Activated CD4-positive, CD25-positive, alpha-beta regulatory T cell treated with anti-CD3 and anti-CD28 coated beads, Interleukin-2, amount 50 U/mL, for 24 hours (primary cell): ENCODE measurements at places on chromosomes 3 and 15.

DNA sequence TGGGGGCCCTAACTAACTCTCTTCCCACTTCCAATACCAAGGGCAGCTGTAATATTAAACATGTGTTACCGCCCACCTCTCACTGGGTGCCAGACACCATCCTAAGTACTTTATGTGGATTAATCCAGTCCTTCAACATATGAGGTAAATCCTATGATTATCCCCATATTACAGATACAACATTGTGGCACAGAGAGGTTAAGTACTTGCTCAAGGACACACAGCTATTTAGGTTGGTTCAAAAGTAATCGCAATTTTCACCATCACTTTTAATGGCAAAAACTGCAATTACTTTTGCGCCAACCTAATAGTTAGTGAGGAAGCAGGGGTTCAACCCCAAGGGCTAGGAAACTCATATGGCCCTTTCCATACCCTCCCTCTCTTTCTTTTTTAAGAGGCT, 100.8 kb downstream of the SEMA5B start:
- no peak for ATAC-seq

- no peak for ATAC-seq
These were observed 41.9 kb upstream of the TUBGCP5 start for GRCh38 chr15:23081271-23081670.

DNA sequence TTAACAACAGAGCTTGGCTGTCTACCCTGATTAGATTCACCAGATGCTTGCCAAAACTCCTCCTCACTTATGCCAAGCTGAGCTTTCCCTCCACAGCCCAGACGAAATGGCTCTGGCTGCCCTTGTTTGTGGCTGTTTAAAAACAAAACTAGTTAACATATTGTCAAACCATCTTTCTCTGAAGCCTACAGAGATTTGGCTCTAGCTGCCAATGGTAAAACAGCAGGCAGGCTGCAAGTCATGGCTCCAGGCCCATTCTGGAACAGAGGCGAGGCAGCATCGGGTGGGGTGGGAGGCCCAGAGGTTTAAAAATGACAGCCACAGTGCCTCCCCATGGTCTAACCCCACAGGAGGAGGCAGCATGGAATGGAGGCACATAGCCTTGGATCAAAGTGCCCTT, 75.9 kb downstream of the SCN5A start:
- no peak for ATAC-seq

GRCh38 chr15:90143166-90143655, 40.9 kb upstream of the IDH2 start:
- ATAC-seq, result peak; percentile 78

- no peak for ATAC-seq
These were observed 11.5 kb upstream of the PRKAR2A start for GRCh38 chr3:48859206-48859605.

- ATAC-seq, result no peak
These were observed 43.4 kb downstream of the TSC22D2 start for GRCh38 chr3:150451329-150452048.

- no peak for ATAC-seq
These were observed 121.5 kb downstream of the DTWD1 start for GRCh38 chr15:49742381-49742780.

DNA sequence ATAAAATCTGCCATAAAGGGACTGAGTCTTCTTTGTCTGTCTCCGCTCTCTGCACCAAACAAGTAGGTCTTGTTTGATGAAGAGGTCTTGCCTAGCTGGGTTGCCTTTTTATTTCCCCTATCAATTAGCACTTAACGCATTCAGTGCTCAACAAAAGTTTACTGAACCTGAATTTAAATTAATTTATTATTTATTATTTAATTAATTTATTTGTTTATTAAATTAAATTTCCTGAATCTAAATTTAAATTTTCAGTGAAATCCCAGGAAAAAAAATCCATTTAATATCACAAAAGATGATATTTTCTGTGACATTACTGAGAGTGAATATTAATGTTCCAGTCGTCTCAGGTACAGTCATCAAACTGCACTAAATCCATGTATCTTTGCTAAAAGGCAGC, 164.9 kb upstream of the AGTR1 start:
- ATAC-seq, result no peak
